ENCODE measurements at places on chromosomes 2 and 18.

- no peak for DNase-seq
Measured at GRCh38 chr18:57812126-57812477, 9.0 kb upstream of the ATP8B1 start.

- DNase-seq = no peak
Measured at GRCh38 chr2:134368009-134368817, 114.3 kb downstream of the MGAT5 start.

- no peak for DNase-seq
Measured at GRCh38 chr18:79518683-79519128, 123.0 kb downstream of the NFATC1 start.

- peak; percentile 64 for DNase-seq
Measured at GRCh38 chr18:3261373-3262233, at the start of gene MYL12B. TSS of gene MYL12B (plus strand) at chr18:3262133. CDS start at chr18:3272899, 10,766 bp downstream.

DNA sequence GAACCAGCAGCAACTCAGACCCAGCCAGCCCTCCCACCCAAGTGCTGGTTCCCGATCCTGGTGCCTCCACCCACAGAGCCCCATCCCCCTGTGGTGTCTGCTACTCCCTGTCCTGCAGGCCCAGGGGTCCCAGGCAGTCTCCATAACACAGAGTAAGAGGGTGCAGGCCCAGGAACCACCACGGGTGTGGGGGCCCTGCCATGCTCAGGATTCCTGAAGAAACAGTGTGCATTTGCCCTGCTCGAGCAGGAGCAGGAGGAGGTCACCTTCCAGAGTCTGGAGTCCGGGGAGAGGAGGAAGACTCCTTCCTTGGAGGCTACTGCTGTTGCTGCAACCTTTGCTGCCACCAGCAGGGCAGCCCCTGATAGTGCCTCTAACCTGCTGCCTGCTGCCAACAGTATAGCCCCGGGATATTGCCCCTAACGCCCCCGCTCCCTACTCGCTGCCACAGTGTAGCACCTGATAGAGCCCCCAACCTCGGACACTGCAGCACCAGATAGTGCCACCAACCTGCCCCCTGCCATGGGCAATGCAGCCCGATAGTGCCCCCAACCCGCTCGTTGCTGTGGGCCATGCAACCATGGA, 46.8 kb upstream of the ANKRD62 start:
- DNase-seq = no peak

DNA sequence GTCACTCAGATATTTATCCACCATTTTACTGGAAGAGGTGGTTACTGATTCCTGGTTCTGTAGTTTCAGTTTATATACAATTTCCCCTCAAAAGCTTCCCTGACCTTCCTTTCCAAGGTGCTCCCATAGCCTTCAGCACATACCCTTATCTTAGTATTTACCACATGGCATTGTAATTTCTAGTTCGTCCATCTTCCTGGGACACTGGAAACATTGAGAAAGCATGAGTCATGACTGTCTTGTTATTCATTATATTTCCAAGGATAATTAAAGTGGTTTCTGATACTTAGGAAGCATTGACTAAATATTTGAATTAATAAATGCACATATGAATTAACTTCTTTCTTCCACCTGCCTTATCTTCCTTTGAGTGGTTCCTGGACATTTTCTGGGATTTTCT, 203.8 kb downstream of the ETAA1 start:
- DNase-seq = no peak

- DNase-seq = no peak
Measured at GRCh38 chr2:26615336-26615859, 25.8 kb downstream of the CIB4 start.

GRCh38 chr2:5868931-5869330, 176.7 kb downstream of the SOX11 start:
- DNase-seq = no peak
